Esophagus muscularis mucosa (tissue), 4 donors: ENCODE measurements at places on chromosomes 3 and 15. TPM values are rescaled to one million over a fixed set of nuclear protein-coding genes. Genes with fewer than 3 reads are reported as not detected.

GRCh38 chr3:10950476-10951294 is 41.9 kb upstream of the SLC6A1 start:
- no peak for DNase-seq

- DNase-seq: no peak
Measured at GRCh38 chr3:195259154-195259474, 11.8 kb downstream of the XXYLT1 start.

DNA sequence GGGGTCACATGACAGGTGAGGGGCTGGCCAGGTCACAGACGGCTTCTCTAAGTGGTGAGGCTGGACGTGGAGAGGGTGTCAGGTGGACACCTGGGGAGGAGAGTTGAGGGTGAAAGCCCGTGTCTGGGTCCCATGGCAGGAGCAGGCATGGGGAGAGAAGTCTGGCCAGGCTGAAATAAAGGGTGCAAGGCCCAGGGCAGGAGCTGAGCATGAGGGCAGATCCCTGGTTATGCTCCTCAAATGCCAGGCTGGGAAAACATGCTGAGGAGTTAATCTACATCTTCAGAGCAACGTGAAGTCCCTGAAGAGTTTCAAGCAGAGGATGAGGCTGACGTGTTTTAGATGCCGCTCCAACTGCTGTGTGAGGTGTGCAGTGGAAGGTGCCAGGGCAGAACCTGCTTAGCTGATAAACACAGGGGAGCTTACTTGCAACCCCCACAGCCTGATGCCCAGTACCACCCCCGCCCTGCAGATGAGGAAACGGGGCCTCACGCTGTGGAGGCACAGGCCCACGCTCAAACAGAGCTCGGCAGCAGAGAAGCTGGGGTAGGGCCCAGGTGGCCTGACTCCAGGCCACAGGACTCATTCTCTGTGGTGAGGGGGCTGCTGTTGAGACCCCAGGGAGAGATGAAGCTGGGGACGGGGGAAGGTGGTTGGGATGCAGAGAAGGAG is 40.5 kb downstream of the HCN4 start:
- no peak for DNase-seq

GRCh38 chr3:18556001-18556408 is 130.9 kb upstream of the SATB1 start:
- no peak for DNase-seq

- no peak for DNase-seq
Measured at GRCh38 chr3:158961911-158962310, 160.1 kb downstream of the MFSD1 start.

SLCO3A1 gene
- 17.5 TPM for total RNA-seq

MYLK gene
- total RNA-seq: 2,797 TPM

- DNase-seq: no peak
Measured at GRCh38 chr3:127647166-127647844, 18.3 kb downstream of the PODXL2 start.

MESP2 gene
- total RNA-seq: not detected

- no peak for DNase-seq
Measured at GRCh38 chr15:75836959-75837334, 6.3 kb upstream of the UBE2Q2 start.

DNA sequence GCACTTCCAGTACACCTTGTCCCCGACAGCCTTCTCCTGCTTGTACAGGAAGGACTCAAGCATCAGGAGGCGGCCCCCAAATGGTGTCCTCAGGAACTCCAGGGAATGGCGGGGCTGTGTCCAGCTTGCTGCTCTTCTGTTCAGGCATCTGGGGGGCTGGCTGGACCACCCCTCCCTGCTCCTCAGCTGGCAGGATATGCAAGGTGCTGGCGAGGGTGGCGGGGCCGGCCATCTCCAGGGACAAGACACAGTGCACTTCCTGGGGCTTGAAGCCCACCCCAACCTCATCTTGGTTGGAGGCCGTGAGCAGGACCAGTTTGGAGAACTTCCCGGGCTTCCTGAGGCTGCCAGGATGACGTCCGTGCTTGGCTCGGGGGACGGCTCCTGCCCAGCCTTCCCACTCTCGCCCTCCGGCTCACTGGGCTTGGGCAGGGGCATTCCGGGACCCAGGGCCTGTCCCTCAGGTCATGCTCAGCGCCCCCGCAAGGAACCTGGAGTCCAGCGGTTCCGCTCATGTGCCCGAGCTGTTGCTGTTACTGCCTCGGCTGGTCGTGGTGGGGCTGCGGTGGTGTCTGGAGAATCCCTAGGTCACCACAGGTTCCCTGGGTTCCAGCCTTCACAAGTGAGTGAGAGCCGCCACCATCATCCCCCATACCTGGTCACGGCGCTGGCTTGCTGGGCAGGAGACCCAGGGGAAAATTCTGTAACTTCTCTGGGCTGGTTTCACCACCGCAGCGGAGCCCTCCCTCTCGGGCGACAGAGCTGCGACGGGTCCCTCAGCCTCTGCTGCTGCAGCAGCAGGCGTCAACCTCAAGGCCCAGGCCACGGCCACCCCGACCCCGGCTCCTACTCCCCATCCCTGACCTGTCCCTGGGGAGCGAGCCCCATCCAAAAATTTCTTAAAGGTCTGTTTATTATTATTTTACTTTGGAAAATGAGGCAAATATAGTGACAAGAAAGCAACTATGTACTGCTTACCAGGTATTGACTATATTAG is 82.8 kb upstream of the FXR1 start:
- no peak for DNase-seq

- DNase-seq: no peak
Measured at GRCh38 chr15:70974004-70974832, 81.6 kb downstream of the LRRC49 start.

PIGB gene
- 6.9 TPM for total RNA-seq
